ENCODE measurements at places on chromosomes 13 and 19.
A peak's percentile ranks its signal among the peaks of the same experiment; 100 is the strongest.

DNA sequence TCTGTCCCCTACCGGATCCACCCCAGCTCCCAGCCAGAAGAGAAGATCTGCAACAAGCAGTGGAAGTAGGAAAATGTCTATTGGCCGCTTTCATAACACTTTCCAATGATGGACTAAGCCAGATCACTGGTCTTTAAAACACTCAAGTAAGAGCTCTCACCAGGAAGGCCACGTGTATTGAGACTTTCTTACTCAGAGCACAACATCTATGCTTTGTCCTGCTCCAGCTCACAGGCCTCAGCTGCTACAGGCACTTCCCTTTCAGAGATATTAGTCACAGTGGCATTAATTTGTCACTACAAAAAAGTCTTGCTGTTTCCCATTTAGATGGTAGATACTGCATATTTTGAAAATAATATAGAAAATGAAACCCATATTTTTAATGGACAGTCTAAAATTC is 164.2 kb downstream of the ABCC4 start:
- DNase-seq, result no peak

GRCh38 chr19:12913851-12914690 is 5.0 kb downstream of the SYCE2 start:
- peak; percentile 69 for DNase-seq

- no peak for DNase-seq
These were observed 17.1 kb upstream of the CD33 start for GRCh38 chr19:51207747-51208146.

GRCh38 chr13:57630661-57631595 is 616 bp upstream of the PCDH17 start:
- DNase-seq, result no peak

GRCh38 chr13:76266561-76266960 is 619.6 kb downstream of the KCTD12 start:
- DNase-seq, result no peak

- DNase-seq, result no peak
These were observed 77.3 kb upstream of the SLAIN1 start for GRCh38 chr13:77620138-77620537.

GRCh38 chr13:44318161-44318560 is 55.5 kb upstream of the SERP2 start:
- DNase-seq, result no peak

DNA sequence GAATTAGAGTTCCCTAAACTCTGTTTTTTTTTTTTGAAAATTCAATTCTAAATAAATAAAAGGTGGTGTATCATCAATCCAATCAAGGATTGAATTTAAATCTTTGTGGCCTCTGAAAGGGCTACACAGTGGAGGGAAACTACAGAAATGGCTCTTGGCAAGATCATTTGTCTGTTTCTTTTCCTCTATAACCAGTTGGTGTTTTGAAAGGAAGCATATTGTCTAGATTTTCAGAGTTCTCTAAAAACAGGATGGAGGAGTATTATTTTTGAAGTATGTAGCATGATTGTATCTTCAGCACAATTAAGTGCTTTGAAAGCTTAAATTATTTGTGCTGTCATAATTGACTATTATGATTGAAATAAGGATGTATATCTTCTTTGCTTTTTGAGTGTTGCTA is 29.8 kb downstream of the WASF3 start:
- no peak for DNase-seq

- no peak for DNase-seq
These were observed 658.4 kb upstream of the MIR17HG start for GRCh38 chr13:90689111-90689510.

DNA sequence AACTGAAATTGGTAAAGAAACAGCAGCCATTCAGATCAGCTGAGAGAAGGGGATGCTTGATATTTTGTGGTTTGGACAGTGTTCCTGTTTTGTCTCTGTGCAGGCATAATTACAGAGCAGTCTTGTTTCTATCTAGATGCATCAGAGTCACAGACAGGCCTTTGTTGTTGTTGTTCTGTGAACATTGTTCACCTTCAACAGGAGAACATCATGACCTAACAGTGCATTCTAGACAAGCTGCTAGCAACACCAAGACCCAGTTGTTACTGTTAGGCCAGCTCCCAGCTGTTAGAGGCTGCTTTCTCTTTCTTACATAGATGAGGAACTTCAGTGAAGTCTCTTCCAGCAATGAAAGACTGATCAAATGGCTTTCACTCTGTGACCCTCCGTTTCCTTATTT is 8.5 kb upstream of the LSR start:
- DNase-seq, result peak; percentile 83

DNA sequence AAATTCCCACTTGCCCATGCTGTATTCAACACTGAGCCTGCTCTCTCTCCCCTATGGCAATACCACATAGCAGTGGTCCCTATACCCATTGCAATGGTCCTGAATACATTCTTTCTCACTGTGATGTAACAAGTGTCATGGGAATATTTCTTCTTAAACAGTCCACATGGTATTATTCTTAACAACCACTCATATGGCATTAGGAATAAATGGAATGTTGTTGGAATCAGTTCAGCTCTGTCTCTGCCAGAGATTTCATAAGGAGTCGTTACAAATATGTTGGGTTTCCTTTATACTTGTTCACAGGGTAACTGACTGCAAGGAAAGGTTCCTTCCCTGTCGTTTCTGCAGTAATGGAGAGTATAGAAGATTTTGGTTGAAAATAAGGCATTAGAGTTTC is 128.3 kb upstream of the SPATA13 start:
- no peak for DNase-seq
